ENCODE measurements at places on chromosomes 1 and 21.

DNA sequence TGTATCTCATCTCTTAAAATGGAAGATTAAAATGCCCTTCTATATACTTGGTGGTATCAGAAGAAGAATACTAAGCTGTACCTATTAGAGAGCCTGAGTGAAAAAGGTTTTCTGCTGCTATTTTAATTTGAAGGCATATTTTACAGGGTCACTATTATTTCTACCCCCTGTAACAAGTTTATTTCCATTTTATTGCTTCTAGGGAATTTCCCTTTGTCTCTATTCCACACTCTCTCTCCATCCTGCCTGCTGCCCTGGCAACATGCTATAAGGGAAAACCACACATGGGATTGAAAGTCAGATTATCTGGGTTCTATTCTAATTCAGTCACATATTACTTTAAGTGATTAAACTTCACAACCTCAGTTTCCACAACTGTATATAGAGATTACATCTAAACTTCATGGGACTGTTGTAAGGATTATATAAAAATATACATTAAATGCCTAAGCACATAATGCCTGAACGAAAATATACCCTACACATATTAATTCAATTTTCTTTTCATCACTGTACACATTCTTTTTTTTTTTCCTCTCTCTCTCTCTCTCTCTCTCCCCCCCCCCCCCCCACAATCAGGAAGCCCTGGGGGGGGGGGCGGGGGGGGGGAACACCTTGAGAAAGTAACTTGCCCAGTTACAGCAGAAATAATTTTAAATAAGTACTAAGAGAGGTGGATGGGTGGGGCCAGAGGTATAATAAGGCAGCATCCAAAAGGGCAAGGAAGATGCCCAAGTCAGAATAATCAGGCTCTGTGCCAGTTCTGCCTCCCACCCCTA, 51.5 kb downstream of the LUZP1 start:
- no peak for DNase-seq

DNA sequence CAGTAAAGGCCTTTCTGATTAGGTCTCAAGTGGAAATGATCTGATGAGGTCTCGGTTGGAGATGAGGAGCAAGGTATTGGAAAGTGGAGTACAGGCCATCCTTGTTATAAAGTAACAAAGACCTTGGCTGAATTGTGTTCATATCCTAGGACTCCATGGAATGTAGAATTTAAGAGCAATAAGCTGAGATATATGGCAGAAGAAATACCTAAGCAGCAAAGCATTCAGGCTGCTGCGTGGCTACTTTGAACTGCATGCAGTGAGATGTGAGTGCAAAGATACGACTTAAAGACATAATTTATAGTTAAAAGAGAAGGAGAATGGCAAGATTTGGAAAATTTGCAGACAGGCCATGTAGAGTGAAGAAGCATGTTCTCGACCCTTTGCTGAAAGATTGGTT, 11.2 kb upstream of the XPR1 start:
- no peak for DNase-seq

DNA sequence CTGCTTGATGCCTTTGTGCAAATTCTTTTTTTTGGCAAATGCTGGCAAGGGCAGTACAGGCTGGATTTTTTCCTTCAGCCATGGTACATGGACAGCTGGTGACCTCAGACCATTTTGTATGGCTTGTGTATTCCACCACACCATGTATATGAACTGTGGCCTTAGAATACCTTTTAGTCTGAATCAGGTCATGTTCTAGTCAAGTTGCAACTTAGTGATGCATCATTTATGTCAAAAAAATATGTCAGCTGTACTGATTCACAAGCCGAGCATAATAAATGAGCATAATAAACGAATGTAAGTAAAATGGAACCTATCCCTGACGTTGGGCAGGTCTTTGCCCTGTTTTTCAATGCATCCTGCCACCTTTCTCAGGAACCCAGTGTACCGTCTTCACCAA, 219.7 kb upstream of the RUNX1 start:
- no peak for DNase-seq

DNA sequence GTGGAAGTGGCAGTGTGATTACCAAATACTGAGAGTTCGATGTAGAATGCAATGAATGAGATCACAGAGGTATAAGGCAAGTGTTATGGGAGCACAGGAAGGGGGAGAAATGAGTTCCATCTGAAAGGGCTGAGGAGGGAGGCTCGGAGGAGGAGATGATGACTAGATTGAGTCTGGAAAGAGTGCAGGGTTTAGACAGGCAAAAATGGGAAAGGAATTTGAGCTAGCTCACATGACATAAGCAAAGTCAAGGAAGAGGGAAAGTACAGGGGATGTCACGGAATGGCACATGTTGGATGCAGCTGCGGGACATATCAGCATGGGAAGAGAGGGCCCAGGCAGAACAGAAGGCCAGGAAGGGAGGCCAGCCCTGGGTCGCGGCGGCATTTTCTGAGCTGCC, 132.7 kb downstream of the RUNX1 start:
- DNase-seq = no peak

DNA sequence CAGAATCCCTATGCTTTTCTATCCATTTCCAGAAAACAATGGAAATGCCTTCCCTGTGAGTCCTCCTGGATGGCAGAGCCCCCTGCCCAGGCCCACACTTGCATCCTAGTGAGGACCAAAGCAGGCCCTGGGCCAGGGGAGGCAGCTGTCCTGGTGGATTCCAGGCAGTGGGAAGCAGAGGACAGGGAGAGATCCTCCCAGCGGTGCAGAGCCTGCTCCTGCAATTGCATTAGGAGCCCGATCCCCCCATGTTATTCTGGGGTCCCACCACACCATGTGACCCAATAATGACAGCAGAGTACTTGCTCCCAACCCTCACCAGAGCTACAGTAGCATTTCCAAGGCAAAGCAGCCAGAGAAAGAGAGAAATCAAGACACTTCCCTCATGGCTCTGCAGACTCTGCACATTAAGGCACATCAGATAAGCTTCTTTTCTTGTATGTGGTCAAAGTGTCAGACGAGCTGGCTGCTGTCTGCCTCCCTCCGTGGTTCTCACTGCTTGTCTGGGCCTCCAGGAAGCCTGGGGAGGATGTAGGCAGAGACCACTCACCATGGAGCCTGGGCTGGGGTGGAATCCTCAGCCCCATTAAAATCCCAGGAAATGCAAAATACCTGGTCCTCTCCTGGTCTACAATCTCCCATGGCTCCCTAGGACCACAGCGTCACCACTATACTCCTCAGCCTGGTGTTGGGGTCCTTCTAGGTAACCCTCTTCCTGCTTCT, 54.9 kb upstream of the RUNX3 start:
- no peak for DNase-seq

- peak; percentile 42 for DNase-seq
These were observed 810 bp downstream of the SLC19A1 start for GRCh38 chr21:45541221-45542039.

GRCh38 chr21:36461918-36462486, 17.9 kb downstream of the CLDN14 start:
- no peak for DNase-seq

- peak; percentile 49 for DNase-seq
These were observed 1.2 kb upstream of the RNF11 start for GRCh38 chr1:51234721-51235425.

DNA sequence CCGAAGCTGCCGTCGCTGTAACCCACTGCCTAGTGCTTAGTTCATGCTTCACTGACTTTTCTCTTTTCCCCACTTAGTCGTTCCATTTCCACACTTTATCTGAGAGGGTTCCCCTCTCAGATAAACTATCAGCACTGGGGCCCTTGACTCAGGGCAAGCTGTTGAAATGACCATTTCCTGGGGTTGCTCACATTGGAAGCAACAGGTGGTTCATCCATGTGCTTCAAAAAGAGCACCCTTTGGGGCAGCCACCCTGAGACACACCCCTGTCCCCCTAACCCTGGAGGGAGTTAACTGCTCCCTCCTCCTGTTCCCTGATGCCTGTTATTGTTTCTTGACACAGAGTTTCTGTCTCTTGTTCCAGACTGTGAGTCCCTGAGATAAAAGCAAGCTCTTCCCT, 107.2 kb downstream of the PTPRU start:
- DNase-seq = no peak

GRCh38 chr1:12415038-12415466, 185.2 kb downstream of the VPS13D start:
- no peak for DNase-seq

- no peak for DNase-seq
These were observed 92.0 kb downstream of the DIRAS3 start for GRCh38 chr1:67958472-67958871.

GRCh38 chr1:108100148-108100547, 100.0 kb downstream of the SLC25A24 start:
- DNase-seq = no peak

DNA sequence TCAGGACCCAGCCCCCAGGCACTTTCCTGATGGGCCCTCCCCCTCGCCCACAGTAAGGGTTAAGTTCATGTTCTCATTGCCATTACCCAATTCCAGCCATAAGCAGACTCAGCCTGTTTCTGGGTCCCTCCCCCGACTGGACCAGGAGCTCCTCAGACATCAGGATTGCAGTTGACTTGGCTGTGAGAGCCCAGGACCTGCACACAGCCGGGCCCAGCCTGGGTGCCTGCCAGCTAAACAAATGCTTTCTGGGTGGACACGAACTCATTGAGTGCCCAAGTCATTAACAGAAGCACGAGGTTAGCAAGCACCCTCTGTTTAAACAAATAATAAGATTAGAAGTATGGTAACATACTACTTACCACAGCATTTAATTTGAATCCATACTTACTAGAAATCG, 147.9 kb upstream of the POU3F1 start:
- no peak for DNase-seq

GRCh38 chr1:41330588-41331545, 30.4 kb upstream of the FOXO6 start:
- DNase-seq = no peak

- no peak for DNase-seq
These were observed 170.4 kb upstream of the SYT6 start for GRCh38 chr1:114323959-114324661.

DNA sequence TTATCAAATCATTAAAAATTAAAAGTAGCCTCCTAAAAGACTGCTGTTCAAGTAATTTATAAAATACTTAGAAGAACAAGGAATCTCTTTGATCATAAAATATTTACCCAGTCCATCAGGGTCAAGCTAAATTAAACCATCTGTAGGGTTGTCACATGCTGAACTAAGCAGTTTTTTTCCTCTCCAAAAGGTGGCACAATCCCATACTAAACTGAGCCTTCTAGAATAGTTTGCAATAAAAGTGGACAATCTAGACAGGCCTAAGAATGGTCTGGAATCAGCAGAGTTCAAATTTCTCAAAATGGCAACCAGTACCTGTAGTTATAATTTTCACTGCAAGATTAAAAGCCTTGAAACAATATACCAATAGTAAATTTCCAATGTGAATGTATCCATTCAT, 194.8 kb downstream of the EIF4G3 start:
- no peak for DNase-seq

- no peak for DNase-seq
These were observed 29.8 kb upstream of the PADI2 start for GRCh38 chr1:17148950-17149608.

- no peak for DNase-seq
These were observed 55.8 kb downstream of the LGR6 start for GRCh38 chr1:202249436-202249835.

GRCh38 chr1:94819945-94820746, at the start of gene SLC44A3:
TSS of gene SLC44A3 (plus strand) at chr1:94820357. CDS start at chr1:94820452, 95 bp downstream.
- no peak for DNase-seq

GRCh38 chr21:16842696-16843035, 670.2 kb upstream of the CXADR start:
- no peak for DNase-seq

DNA sequence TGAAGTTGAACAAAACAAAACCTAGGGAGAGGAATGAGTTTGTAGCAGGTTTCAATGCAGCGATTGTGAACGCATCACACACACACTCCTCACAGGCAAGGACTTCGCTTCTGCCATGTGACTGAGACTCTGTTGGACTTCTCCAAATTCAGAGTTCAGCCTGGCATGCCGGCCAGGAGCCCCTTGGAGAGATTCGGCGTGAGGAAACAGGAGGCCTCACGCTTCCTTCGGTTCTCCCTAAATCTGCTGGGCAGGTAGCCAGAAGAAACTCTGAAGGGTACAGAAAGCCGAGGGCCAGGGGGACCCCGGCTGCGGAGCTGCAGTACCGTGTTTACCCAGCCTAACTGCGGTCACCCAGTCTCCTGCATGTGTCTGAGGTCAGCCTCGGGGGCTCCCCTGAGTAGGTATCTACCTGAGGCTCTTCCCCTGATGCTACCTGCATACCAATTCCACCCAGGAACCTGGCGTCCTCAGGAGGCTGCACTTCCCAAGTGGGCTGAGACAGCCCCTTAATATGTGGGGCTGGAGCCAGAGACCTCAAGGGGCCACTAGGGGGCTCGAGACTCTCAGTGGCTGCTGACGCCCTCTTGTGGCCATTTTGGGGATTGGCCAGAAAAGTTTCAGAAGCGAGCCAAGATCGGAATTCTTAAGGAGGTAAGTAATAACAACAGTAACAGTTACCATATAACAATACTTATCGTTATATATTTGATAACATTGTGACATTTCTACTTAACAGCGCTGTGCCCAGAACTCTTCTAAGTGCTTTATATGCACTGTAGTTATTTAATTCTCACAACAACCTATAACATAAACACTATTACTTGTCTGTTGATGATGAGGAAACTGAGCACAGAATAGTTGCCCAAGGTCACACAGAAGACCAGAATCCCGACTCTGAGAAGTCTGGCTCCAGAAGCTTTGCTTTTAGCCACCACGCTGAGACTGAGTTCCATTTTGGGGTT, 2.7 kb upstream of the ANXA9 start:
- DNase-seq = peak; percentile 96

GRCh38 chr1:239951511-239952140, 140.1 kb upstream of the FMN2 start:
- peak; percentile 73 for DNase-seq

DNA sequence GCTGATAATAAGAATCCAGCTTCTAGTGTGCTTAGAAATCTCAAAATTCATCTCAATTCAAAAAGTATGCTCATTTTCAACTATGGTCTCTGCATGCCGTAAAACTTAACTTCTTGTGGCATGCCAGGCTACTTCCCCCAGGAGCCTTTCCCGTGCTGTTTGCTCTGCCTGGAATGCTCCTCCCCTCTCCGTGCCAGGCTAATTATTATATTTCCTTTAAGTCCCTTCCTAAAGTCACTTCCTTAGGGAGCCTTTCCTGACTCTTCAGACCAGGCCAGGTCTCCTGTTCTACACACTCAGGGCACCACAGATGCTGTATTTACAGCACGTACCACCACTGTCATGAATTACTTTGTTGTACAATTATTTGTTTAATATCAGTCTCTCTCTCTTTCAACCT, 67.1 kb upstream of the PPP2R5A start:
- DNase-seq = no peak

DNA sequence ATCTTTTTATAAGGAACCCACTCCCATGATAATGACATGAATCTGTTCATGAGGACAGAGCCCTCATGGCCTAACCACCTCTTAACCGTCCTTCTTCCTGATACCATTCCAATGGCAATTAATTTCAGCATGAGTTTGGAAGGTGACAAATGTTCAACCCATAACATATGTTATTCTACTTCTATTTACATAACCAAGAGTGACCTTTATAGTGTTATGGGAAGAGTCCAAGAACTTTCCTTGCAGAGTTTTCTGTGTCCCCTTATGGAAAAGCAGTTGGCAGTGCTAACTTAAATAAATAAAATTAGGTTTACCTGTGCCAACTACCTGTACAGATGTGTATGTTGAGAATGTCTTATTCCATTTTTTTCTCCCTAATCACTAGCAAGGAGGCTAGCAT, 11.1 kb downstream of the MAP10 start:
- DNase-seq = no peak

GRCh38 chr1:90716243-90716551, 905 bp downstream of the BARHL2 start:
- no peak for DNase-seq
